ENCODE measurements at places on chromosomes 4 and X.

DNA sequence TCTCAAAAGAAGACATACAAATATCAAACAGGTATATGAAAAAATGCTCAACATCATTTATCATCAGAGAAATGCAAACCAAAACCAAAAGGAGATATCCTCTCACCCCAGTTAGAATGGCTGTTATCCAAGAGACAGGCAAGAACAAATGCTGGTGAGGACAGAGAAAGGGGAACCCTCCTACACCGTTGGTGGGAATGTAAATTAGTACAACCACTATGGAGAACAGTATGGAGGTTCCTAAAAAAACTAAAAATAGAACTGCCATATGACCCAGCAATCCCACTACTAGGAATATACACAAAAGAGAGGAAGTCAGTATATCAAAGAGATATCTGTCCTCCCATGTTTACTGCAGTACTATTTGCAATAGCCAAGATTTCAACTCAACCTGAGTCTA lies 83.5 kb downstream of the CDS1 start:
- DNase-seq = no peak

DNA sequence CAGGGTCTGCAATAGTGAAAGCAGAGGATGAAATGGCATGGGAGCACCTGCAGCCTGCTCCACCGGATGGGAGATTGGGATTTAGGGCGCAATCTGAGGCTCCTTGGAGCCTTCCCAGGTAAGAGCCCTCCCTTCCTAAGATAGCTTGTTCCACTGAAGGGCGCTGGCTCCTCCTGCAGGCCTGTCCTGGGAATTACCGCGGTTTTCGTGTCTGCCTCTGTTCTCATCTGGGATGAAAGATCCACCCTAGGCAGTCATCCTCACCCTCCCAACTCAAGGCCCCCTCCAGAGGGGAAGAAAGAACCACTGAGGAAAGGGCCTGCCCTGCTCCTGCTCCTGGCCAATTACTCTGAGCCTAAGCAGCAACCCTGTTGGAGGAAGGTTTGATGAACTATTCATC lies 547.5 kb downstream of the SMARCA1 start:
- DNase-seq = peak; percentile 17

DNA sequence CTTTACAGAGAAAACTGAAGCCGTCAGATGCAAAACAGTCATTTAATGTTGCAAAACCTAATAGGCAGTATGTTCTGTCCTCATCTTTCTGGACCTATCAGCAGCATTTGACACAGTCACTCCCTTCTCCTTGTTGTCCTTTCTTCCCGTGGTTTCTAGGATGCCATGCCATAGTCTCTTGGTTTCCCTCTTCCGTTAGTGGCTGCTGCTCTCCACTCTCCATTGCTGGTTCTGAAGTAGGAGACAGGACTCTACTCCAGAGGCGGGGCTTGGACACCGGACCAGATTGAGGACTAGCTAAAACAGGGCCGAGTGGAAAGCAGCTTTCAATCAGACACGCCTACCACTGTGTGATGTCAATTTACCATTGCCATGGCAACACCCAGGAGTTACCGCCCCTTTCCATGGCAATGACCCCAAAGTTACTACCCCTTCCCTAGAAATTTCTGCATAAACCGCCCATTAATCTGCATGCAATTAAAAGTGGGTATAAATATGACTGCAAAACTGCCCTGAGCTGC lies 88.8 kb upstream of the CCDC160 start:
- no peak for DNase-seq

DNA sequence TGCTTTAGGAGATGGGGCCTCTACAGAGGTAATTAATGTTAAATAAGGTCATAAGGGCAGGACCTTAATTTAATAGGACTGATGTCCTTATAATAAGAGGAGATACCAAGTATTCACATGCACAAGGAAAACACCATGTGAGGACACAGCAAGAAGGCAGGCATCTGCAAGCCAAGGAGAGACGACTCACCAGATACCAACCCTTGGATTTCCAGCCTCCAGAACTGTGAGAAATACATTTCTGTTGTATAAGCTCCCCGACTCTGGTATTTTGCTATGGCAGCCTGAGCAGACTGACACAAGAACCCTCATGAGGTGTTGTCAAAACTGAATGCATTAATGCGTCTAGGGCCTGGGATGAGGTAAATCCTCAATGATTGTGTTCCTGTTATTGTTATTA lies 56.2 kb upstream of the MAPK10 start:
- DNase-seq = no peak

DNA sequence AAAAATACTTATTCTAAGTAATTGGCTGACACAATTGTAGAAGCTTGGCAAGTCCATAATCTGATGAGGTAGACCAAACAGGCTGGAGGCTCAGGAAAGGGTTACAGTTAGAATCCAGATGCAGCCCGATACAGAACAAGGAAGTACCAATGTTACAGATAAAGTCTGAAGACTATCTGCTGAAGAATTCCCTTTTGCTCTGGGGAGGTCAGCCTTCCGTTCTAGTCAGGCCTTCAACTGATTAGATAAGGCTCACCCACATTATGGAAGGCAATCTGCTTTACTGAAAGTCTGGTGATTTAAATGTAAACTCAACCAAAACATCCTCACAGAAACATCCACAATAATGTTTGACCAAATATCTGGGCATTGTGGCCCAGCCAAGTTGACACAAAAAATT lies 7.4 kb upstream of the DYNLT3 start:
- no peak for DNase-seq

DNA sequence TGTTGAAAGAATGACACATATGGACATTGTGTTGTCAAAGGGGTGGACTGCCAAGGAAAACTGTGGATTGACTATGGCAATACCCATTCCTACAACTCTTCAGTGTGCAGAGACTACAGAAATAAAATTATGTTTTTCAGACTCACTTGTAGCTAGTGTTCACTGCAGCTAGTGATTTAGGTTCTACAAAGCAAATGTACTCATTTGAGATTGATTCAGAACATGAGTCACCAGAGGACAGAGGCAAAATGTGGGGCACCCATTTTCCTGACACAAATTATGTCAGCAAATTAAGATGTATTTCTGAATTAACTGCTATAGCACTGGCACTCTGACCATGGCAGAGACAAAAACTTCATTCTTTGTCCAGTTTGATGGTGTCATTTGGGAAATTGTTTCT lies 40.7 kb downstream of the SPCS3 start:
- DNase-seq = no peak

- DNase-seq = no peak
Observed at GRCh38 chrX:2627272-2627867, 63.7 kb upstream of the CD99 start.

GRCh38 chr4:33724685-33725084 lies 2519.6 kb downstream of the ARAP2 start:
- no peak for DNase-seq

DNA sequence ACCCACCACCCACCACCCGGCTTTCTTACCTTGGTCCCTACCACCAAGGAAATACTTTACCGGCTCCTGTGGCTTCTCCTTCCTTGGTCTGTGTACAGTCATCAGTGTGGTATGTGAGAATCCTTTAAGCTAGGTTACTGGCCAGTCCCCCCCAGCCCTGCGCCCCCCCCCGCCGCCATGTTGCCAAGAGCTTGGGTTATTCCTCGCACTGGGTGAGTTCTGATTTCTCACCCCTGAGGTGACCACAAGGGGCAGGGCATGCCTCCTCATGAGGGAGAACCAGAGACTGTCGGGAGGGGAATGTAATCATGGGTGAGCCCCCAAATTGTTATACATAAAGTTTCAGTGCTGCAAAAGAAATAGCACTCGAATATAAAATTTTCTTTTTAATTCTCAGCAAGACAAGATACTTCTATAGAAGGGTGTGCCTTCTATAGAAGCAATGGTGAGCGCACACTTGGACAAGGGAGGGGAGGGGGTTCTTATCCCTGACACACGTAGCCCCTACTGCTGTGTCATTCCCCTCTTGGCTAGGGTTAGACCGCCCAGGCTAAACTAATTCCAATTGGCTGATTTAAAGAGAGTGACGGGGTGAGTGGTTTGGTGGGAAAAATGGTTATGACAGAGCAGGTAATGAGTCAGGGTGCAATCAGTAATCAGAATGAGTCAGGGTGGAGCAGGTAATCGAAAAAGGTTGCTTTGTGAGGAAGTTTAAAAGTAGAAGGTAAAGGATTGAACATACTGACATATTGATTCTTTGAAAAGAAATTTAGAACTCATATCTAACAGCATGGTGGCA lies 133.2 kb downstream of the KDM6A start:
- DNase-seq = no peak

DNA sequence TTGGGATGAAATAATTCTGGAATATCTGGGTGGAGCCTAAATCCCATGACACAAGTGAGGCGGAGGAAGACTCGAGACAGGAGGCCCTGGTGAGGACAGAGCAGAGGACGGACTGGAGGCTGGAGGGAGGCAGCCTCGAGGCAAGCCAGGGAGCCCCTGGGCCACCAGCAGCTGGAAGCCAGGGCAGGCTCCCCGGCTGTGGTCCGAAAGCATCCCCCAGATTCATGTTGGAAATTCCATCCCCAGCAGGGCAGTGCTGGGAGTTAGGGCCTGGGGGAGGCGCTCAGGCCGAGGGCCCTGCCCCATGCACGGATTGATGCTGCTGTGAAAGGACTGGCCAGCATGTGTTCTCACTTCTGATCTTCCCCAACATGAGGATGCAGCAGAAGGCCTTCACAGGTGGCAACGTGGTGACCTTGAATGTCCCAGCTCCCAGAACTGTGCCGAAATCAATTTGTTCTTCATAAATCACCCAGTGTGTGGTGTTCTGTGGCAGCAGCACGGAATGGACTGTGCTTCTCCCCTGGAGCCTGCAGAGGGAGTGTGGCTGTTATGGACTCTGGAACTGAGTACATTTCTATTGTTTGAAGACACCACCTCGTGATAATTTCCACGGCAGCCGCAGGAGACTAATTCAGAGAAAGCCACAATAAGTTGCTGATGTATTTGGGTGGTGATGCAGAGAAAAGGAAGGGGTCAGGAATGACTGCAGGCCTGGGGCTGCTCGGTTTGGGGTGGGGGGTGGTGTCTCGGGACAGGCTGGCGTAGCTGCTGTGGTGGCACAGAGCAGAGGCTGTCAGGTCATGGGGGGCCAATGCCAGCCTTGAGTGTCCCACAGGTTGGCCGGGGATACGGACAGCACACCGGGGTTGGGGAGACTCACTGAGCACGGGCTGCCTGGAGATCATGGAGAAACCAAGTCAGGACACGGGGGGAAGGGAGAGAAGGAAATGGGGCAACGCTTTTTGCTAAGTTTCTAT lies 56.9 kb downstream of the PCGF3 start:
- peak; percentile 21 for DNase-seq

GRCh38 chr4:87024201-87024600 lies 89.4 kb downstream of the AFF1 start:
- no peak for DNase-seq

- DNase-seq = no peak
Observed at GRCh38 chr4:28558895-28559294, 1698.3 kb downstream of the STIM2 start.

DNA sequence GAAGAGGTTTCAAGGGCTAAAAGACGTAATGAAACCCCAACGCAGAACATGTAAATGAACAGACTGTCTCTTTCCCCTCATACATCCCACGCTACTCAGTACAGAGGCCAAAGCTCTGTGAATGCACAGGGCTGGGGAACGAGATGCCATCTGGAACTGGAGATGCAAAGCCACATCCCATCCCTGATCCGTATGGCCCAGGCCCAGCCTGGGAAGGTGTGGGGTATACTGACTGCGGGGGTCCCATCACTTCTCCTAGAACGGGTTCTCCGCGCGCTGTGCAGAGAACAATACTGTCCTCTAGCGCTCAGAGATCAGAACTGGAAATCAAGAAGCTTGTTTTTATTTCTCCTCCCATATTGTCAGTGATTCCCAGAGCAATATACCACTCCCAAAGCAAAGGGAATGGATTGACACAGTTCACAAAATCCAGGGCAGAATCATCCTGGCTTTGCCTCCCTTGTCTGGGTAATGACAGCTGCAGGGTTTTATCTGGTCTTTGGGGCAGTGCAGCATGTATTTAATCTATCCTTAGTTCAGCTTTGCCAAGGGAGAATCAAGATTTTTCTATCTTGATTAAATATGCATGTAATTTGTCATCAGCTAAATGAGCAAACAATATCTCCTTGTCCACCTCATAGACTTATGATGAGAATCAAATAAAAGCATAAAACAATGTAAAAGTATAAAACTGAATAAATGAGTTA lies 47.3 kb upstream of the TLR3 start:
- DNase-seq = peak; percentile 57

DNA sequence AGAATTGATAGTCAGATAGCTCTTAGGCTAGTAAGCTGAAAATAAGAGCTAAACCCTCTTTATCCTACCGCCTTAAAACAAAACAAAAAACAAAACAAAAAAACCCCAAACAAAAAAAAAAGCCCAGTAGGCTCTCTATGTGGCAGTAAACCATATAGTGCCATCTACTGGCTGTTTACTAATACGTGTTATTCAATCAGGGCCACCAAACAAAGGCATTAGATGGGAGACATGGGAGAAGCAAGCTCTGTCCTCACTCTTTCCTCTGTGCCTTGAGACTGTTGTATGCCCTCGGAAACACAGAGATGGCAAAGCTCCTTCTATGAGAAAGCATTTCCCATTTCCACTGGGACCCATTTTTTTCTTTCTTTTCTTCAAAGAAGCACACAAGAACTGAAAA lies 148.8 kb upstream of the MID1 start:
- peak; percentile 25 for DNase-seq

DNA sequence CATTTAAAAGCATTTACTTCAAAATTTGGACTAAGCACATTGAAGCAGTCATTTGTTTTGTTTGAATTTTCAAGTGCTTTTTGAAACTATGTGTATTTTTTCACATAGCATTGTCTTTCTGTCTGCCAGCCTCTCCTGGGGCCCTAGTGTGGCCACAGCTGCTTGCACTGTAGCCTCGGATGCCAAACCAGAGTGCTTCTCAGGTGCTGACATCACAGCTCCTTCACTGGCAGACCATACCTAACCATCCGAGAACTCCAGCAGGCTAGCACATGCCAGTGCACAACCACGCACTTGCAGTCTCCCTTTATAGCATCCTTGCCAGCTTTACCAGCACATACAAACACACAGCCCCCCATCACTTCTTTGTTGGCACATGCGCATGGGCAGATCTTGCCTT lies 1019.7 kb downstream of the STPG2 start:
- DNase-seq = no peak

GRCh38 chr4:98447648-98448047 lies 186.5 kb downstream of the RAP1GDS1 start:
- DNase-seq = no peak

DNA sequence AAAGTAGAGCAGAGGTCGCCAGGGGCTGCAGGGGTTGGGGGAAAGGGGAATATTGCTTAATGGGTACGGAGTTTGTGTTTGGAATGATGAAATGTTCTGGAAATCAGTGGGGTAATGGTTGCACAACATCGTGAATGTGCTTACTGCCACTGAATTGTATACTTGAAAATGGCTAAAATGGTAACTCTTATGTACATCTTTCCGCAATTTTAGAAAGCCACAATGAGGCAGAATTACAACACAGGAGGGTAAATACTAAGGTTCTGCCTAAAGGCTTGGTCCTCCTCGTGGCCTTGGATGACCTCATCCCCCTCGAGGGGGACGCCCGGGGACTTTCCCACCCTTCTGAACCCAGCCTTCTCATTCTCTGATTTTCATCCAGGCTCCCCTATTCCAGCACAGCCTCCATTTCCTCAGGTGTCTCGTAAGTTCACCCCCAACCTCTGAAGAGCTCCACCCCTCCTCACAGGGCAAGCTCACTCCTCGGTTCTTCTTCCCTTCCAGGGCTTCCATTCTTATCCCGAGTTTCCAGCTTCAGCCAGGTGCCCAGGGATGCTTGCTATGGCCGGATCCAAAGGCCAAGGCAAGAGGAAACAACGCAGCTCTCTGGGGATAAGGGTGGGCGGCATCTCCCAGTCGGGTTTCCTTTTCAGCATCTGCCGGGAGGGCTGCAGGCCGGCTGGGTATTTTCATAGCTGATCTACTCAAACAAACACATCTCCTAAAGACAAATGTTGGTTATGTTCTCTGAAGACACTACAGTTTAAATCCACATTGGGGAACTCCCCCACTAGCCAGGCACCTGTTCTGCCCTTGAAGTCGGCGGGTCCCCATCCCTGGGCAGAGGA lies 71.3 kb upstream of the ACSL1 start:
- no peak for DNase-seq
